ENCODE measurements at places on chromosomes 11 and 22. TPM values are rescaled to one million over a fixed set of nuclear protein-coding genes. Genes with fewer than 3 reads are reported as not detected.

The ZNF280B gene
- total RNA-seq = 0.29 TPM

DNA sequence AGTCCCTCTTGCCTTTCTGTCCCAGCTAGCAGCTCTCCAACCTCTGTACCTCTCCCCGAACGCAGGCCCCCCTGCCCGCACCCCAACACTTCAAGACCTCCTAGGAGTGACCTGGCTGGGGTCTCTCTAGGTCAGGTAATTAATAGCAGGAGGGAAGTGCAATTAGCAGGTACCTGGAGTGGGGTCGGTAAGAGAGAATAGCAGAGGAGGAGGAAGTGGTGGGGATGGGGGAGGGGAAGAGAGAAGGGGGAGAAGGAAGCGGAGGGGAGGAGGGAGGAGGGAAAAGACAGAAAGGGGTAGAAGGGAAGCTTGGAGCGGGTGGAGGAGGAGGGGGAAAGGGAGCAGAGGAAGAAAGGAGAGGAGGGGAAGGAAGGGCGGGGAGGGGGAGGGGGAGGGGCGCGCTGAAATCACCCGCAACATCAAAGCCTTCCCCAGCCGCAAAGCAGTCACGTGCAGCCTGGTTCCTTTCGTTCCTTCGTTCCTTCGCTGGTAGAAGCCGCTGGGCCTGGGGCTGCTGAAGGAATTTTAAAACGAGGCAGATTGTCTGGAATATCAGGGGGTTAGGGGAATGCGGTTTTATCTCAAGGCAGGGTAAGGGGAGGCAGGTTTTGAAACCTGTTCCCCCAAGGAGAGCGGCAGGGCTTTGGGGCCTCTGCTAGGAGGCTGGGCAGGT is 29.3 kb upstream of the TCF20 start:
- no peaks in the 10 kb centered on the region for H3K4me1 ChIP-seq
- DNase-seq = no peak
- no peak overlapping the region for H3K27ac ChIP-seq
- no peaks in the 10 kb centered on the region for H3K27me3 ChIP-seq
- H3K4me3 ChIP-seq = no peak overlapping the region

DNA sequence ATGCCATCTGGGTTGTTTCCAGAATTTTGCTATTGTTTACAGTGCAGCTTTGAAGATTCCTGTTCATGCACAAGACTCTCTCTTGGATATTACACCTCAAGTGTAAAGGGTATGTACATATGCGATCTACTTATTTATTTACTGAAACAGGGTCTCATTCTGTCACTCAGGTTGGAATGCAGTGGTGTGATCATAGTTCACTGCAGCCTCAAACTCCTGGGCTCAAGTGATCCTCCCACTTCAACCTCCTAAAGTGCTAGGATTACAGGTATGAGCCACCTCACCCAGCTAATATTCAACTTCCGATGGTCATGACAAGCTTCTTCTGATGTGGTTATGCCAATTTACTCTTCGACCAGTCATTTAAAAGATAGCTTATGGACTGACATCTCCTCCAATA is 158.1 kb upstream of the PITPNB start:
- no peak overlapping the region for H3K4me3 ChIP-seq
- no peaks in the 10 kb centered on the region for H3K27me3 ChIP-seq
- H3K36me3 ChIP-seq = peaks cover 6% of the 10 kb centered on the region
- no peak overlapping the region for H3K27ac ChIP-seq

The EMID1 gene
- 1.2 TPM for total RNA-seq

DNA sequence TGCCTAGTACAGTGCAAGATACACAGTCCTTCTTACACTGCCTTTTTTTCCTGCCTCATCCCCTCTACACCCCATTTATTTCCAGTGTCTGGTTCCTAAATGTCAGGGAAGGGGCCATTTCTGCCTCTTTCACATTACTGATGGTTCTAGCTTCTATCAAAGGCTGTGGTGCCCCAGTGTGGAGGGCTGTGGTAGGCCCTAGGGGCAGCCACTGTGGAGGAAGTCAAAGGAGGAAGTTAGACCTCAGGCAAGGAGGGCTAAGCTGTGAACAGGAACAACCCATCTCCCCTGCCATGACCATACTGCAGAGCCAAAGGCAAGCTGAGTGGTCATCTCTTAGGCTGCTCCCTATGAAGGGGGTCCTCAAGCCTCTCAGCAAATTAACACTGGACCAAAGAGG is 81.9 kb upstream of the CRTAM start:
- H3K4me3 ChIP-seq = no peak overlapping the region
- no peaks in the 10 kb centered on the region for H3K27me3 ChIP-seq
- H3K27ac ChIP-seq = no peak overlapping the region
